ENCODE measurements at places on chromosomes 16 and 17. TPM values are rescaled to one million over a fixed set of nuclear protein-coding genes. Genes with fewer than 3 reads are reported as not detected.
A peak's percentile ranks its signal among the peaks of the same experiment; 100 is the strongest.

- no peak for DNase-seq
These were observed 708 bp downstream of the DHX33 start for GRCh38 chr17:5468075-5468473.

GRCh38 chr17:74413491-74413890, 18.4 kb upstream of the GPRC5C start:
- DNase-seq, result no peak

The FN3K gene
- 5.9 TPM for total RNA-seq

The TNK1 gene
- 10.1 TPM for total RNA-seq

The NFAT5 gene
- total RNA-seq, result 63.8 TPM

The KRTAP3-2 gene
- not detected for total RNA-seq

- no peak for DNase-seq
These were observed 66.7 kb downstream of the IRX6 start for GRCh38 chr16:55390630-55391237.

GRCh38 chr17:4648741-4649140, 7.3 kb upstream of the ALOX15 start:
- DNase-seq, result no peak

DNA sequence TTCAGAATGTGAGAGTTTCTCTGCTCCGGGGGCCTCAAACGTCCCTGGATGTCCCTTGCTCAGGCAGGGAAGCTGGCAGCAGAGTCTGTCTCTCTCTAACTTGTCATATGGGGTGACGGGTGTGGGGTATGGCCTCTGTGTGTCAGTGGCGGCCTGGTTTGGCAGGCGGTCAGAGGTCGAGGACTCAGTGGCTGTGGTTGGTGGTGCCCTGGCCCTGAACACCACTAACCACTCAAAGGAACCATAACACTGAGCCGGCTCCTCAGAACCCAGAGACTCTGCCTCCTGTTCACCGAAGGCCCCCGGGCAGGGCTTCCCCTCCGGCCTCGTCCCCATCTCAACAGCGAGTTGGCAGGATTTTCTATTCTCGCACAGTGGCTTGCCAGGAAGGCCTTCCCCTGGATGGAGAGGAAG, 677 bp downstream of the P2RX1 start:
- DNase-seq, result no peak

GRCh38 chr17:50590946-50591737, 30.6 kb downstream of the CACNA1G start:
- no peak for DNase-seq

- no peak for DNase-seq
These were observed 27.1 kb upstream of the SCNN1B start for GRCh38 chr16:23274968-23275367.

DNA sequence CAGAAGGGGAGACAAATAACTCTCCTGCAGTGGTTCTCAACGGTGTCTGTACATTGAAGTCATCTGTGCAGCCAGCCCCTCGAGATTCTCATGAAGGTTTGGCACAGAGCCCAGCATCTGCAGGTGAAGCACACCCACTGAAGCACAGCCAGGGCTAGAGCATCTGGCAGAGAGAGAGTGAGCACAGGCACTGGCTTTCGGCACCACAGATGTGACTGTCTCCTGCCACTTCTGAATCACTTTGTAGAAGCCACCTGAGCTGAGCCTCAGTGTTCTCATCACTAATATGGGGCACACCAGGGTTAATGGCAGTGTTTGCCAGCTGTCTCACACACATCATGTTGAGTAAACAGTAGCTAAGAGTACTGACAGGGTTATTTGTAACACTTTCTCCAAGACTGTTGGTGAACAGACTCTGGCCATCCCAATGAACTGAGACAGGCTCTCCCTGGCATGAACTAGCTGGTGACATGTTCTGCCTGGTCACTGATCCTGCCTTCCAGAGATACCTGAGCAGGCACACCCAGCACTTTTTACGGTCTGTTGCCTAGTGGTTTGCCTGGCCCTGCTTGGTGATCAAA, 10.9 kb downstream of the HSPB9 start:
- DNase-seq, result peak; percentile 67

GRCh38 chr17:8225813-8226535, 15.6 kb upstream of the AURKB start:
- DNase-seq, result no peak

DNA sequence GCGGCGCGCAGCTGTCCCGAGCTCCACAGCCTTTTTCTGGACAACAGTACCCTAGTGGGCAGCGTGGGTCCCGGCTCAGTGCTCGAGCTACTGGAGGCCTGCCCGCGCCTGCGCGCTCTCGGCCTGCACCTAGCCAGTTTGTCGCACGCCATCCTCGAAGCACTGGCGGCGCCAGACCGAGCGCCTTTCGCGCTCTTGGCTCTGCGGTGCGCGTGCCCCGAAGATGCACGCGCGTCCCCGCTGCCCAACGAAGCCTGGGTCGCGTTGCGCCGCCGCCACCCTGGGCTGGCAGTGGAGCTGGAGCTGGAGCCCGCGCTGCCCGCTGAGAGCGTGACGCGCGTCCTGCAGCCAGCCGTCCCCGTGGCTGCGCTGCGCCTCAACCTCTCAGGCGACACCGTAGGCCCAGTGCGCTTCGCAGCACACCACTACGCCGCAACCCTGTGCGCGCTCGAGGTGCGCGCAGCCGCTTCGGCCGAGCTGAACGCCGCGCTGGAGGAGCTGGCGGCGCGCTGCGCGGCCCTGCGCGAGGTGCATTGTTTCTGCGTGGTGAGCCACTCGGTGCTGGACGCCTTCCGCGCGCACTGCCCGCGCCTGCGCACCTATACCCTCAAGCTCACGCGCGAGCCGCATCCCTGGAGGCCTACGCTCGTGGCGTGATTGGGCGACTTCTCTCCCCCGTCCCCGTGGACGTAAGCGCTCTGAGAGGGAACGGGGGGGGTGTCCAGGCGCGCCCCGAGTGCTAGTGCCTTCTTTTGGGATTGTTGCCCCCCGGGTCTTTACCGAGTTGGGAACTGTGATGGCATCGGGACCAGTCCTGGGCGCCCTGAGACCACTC, 1.2 kb upstream of the HSF4 start:
- no peak for DNase-seq

The CCDC40 gene
- total RNA-seq, result 9.3 TPM

- DNase-seq, result no peak
These were observed 9.6 kb downstream of the DLX3 start for GRCh38 chr17:49985310-49985990.

GRCh38 chr17:39227364-39227919, 1.7 kb upstream of the STAC2 start:
- DNase-seq, result no peak

- no peak for DNase-seq
These were observed 113.0 kb upstream of the AXIN2 start for GRCh38 chr17:65674246-65675045.

GRCh38 chr16:53291757-53292392, 142.4 kb upstream of the RBL2 start:
- no peak for DNase-seq

DNA sequence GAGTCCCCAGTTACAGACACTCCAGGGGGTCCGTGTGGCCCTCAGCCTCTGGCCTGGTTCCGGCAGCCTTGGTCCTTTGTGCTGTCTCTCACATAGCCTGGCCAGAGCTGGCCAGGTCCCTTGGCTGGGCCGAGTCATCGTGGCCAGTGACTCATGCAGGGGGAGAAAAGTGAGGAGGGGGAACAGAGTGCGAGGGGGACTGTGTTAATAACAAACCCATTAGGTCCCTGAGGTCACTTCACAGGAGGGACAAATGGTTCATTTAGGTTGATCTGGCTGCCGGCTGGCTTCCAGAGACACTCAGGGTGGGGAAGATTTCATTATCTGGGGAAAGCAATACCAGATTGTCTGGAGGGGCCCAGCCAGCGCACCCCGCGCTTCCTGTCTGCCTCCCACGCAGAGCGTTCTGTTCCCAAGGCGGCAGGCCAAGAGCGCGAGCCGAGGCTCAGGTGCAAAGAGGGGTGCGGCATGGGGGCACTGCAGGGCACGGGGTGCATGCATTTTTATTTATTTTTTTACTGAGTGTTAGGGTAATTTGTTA, 223.1 kb downstream of the SEC14L1 start:
- DNase-seq, result no peak

DNA sequence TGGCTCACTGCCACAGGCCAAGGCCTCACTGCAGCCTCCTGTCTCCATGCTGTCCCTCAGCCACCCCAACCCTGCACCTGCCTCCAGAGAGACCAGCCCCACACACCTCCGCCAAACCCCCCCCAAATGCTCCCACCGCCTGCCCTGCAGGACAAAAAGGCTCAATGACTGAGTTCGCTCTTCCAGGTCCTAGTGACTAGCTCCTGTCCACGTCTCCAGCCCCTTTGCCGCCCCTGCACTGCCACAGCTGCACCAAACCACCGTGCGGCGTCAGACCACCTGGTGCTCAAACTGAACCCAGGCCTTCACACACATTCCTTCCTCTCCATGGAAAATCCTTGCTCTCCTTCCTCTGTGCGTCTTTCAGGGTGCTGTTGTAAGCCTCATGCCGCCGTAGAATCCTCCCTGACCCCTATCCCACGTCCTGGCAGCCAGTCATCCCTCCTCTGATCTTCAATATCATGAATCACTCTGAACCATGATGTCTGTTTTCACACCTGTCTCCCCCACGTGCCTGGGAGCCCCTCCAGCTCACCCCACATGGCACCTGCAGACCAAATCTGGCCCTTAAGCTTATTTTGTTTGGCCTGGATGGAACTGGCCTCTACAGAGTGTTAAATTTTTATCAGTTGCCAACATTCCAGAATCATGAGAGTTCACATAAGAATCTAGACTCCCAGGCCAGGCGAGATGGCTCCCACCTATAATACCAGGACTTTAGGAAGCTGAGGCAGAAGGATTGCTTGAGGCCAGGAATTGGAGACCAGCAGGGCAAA, 4.3 kb upstream of the GSG1L start:
- DNase-seq, result no peak

- no peak for DNase-seq
These were observed 740.3 kb upstream of the SOX9 start for GRCh38 chr17:71380535-71380934.

- no peak for DNase-seq
These were observed 241.4 kb downstream of the PMP22 start for GRCh38 chr17:15023589-15024336.

The TBC1D3G gene
- not detected for total RNA-seq

DNA sequence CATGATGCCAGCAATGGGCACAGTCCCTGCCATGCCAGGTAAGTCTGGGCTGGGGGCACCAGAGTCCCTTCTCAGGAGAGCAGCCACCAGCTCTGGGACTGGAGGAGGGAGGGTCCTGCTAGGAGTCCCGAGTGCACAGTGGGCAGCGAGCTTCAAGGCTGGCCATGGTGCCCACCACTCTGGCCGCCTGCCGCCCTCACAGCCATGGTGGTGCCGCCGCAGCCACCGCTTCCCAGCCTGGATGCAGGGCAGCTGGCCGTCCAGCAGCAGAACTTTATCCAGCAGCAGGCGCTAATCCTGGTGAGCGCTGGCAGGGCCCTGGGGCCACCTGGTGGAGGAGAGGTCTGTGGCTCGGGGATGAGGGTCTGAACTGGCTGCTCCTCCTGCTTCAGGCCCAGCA, 17.9 kb upstream of the SMIM5 start:
- DNase-seq, result no peak

The GPR179 gene
- total RNA-seq, result not detected

DNA sequence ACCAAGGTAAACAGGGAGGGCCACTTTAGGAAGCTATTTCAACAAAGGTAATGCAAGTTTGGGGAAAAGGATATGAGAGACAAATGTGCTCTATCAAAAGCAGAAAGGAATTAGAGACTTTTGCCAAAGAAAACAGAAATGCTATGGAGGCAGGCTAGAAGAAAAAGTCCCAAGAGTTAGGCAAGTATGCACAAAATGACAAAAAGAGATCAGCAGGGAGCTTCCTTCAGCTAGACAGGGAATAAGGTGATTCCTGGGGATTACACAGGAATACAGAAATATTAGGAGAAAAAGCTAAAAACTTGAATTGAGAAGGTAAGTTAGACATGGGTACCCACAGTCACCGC, 2.4 kb downstream of the FXR2 start:
- no peak for DNase-seq

The AATK gene
- 6.4 TPM for total RNA-seq

DNA sequence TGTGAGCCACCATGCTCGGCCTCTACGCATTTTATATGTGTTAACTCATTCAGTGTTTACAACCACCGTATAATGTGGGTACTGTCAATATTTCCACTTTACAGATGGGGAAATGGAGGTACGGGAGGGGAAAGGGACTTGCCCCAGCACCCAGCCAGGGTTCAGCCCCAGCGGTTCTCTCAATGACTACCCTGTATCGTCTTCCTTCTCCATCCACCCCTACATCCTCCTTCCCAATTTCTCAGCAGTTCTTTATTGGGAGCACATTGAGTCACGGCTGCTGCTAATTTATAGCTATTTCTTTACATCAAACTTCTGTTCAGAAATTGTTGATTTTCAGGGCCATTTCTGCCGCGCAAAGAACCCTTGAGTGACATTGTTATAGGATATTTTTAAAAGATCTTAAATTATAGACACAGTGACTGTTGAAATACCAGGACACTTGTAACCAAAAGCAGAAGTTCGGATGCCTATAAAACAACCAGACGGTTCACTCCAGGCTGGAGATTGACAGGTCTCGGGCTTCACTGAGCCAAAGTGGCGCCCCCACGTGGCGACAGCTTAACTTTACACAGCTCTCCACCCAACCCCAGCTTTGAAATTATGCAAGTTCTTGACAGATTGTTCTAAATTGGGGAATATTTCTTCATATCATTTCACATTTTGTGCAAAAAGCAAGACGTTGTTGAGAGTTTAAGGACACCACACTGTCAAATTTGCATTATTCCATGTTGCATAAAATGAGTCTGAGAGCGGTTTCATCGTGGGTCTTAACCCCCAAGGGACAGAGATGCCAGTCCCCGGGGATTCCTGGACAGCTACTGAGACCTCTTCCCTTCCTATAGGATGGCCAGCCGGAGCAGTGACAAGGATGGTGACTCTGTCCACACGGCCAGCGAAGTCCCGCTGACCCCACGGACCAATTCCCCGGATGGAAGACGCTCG, 11.8 kb downstream of the SYT17 start:
- DNase-seq, result no peak

The RRAD gene
- 49.1 TPM for total RNA-seq

DNA sequence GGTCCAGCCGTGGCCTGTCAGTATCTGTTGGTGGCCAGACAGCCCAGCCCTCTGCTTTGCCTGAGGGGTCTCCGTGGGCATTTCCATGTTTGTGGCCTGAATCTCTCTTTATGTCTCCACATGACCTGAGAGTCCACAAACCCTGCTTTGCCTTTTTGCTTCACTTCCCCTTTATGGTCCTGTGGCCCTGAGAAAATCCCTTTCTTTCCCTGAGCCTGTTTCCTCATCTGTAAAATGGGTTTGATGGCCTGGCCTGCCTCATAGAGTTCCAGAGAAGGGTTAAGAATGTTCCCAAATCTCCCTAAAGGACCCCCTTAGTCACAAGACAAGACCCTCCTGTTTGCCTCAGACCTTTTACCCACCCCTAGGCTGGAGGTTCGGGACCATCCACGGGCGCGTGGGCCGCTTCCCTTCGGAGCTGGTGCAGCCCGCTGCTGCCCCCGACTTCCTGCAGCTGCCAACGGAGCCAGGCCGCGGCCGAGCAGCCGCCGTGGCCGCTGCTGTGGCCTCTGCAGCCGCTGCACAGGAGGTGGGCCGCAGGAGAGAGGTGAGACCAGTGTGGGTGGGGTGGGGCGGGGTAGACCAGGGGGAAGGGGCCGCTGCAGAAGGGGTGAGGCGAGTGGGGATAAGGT, 26.2 kb upstream of the ALKBH5 start:
- DNase-seq, result no peak

- DNase-seq, result no peak
These were observed 5.2 kb downstream of the CDH13 start for GRCh38 chr16:82631701-82632685.

GRCh38 chr17:59649886-59650285, 30.2 kb downstream of the CLTC start:
- DNase-seq, result no peak

- no peak for DNase-seq
These were observed 5.0 kb downstream of the SLC6A2 start for GRCh38 chr16:55660828-55661227.

GRCh38 chr16:20938426-20938825, 37.9 kb downstream of the LYRM1 start:
- no peak for DNase-seq

The NDRG4 gene
- total RNA-seq, result 128 TPM

All from vagina (tissue), 2 donors.